ENCODE measurements at places on chromosomes 5 and 9. TPM values are rescaled to one million over a fixed set of nuclear protein-coding genes. Genes with fewer than 3 reads are reported as not detected.

The ADAMTS2 gene
- 5.2 TPM for total RNA-seq

The LCN9 gene
- total RNA-seq = 3.7 TPM

The SLCO6A1 gene
- total RNA-seq = 0.54 TPM

The SHOC1 gene
- not detected for total RNA-seq

The ARRDC3 gene
- total RNA-seq = 5.7 TPM

GRCh38 chr9:126222835-126223431 lies 103.7 kb upstream of the MVB12B start:
- peak; percentile 49 for DNase-seq

GRCh38 chr9:127847178-127847510 lies 7.3 kb downstream of the ENG start:
- DNase-seq = no peak

GRCh38 chr5:39219437-39219836 lies at the start of gene FYB1:
Gene FYB1, minus strand, starts transcription at chr5:39219563. Its CDS starts 16,603 bp downstream, at chr5:39202960.
- DNase-seq = no peak

GRCh38 chr5:111530298-111530740 lies 18.0 kb upstream of the STARD4 start:
- DNase-seq = no peak

DNA sequence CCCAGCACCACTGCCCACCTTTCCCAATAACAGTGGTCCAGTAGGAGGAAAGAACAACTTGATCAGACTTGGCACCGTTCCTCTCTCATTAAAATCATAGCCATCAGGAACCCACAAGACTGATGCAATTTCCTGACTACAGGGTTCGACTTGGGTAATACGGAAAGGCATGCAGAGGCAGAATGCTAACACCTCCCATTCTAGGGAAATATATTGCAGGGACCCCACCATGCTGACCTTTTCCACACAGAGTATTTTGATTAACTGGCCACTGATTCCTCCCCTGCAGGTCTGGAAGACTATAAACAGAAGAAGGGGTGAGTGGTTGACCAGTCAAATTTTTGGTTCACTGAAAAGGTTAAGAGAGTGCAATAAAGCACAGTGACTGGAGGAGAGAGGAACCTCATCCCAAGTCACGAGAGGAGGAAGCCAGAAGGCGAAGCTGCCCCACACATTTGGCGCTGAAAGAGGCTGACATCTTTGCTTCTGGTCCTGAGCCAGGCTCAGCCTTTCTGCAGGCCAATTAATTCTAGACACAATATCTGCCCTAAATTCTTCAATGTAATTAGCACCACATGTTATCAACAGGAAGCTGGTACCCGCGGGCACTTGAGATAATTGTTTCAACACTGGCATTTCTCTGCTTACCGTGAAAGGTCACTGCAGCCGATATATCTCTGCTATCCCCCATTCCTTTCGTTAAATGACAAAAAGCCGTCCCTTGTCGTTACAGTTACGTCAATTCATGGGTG lies 64.7 kb upstream of the SPOCK1 start:
- DNase-seq = no peak

- DNase-seq = no peak
Observed at GRCh38 chr9:86636519-86636918, 282.3 kb upstream of the TUT7 start.

GRCh38 chr5:84197538-84197937 lies 187.1 kb downstream of the EDIL3 start:
- no peak for DNase-seq

DNA sequence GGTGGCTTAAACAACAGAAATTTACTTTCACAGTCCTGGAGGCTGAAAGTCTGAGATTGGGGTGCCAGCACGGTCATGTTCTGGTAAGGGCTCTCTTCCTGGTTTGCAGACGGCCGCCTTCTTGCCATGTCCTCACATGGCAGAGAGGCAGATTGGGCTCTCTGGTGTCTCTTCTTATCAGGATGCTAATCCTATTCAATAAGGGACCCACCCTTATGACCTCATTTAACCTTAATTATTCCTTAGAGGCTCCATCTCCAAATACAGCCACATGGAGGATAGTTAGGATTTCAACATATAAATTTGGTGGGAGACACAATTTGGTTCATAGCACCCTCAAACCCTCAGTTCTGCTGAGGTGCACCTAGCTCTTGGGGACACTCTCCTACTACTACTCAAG lies 180.4 kb downstream of the DAB2IP start:
- DNase-seq = no peak

DNA sequence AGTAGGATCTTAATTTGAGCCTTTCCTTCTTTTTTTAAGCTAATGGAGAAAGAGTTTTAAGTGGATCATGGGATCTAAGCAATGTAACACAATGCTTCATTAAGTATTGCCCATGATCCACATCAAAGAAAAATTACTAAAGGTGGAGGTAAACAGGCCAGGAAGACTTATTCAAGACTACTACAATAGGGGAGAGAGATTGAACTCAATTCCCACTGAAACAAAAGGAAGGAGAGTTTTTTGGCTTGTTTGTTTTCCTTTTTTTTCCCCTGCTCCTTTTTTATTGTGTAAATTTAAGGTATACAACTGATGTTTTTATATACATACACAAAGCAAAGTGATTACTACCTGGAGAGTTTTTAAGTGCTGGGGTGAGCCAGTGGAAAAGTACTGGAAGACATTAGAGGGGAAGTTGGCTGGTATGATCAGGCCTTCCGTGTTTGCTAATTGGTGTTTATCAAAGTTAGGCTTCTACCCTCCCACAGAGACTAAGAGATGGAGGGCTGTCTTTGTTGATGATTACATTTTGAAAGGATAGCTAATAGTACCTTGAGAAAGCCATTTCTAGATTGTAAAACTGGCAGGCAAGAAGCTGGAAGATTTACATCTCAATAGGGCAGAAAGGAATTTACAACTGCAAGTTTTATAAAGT lies 262.7 kb downstream of the CHSY3 start:
- DNase-seq = peak; percentile 56
